ENCODE measurements at places on chromosomes 2 and 18.

GRCh38 chr2:171334171-171334570 lies 99.6 kb downstream of the METTL8 start:
- no peak for DNase-seq

GRCh38 chr2:179677077-179677688 lies 184.2 kb downstream of the ZNF385B start:
- DNase-seq, result peak; percentile 65

- no peak for DNase-seq
Observed at GRCh38 chr18:4351005-4351404, 104.1 kb downstream of the DLGAP1 start.

- no peak for DNase-seq
Observed at GRCh38 chr2:33762636-33763035, 163.5 kb upstream of the FAM98A start.

GRCh38 chr2:124708661-124709060 lies 683.6 kb downstream of the CNTNAP5 start:
- DNase-seq, result no peak

GRCh38 chr2:69191634-69192033 lies 178.7 kb downstream of the ANTXR1 start:
- DNase-seq, result no peak

DNA sequence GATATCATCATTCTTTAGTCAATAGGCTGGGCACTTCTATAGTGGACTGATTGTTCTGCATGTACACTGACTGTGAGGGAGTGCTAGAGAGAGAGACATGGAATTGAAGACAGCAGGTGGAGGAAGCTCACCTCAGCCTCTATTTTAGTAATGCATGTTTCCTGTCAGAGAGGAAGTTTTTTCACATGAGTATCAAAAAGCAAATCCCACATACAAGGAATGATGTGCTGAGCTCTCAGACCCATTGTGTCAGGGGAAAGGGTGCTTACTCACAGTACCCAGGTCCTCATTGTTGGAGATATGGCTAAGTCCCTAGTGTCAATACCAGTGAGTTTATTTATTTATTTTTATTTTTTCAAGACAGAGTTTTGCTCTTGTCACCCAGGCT lies 9.9 kb upstream of the CDK15 start:
- no peak for DNase-seq

DNA sequence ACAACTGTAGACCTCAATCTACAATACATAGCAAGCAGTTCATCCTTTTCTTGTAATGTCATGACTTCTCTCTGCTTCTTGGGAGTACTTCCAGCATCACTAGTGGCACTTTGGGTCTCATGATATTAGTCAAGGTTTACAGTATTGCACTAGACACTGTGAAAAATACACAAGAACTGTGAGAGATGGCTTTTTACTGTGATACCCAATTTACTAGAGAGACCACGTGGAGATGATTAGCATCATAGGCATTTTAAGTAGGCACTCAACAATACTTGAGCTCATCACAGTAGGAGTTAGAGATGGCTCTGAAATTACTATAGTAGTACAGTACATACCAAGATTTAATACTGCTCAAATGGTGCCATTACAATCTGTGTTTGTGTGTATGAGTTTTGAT lies 112.8 kb upstream of the EML6 start:
- no peak for DNase-seq

DNA sequence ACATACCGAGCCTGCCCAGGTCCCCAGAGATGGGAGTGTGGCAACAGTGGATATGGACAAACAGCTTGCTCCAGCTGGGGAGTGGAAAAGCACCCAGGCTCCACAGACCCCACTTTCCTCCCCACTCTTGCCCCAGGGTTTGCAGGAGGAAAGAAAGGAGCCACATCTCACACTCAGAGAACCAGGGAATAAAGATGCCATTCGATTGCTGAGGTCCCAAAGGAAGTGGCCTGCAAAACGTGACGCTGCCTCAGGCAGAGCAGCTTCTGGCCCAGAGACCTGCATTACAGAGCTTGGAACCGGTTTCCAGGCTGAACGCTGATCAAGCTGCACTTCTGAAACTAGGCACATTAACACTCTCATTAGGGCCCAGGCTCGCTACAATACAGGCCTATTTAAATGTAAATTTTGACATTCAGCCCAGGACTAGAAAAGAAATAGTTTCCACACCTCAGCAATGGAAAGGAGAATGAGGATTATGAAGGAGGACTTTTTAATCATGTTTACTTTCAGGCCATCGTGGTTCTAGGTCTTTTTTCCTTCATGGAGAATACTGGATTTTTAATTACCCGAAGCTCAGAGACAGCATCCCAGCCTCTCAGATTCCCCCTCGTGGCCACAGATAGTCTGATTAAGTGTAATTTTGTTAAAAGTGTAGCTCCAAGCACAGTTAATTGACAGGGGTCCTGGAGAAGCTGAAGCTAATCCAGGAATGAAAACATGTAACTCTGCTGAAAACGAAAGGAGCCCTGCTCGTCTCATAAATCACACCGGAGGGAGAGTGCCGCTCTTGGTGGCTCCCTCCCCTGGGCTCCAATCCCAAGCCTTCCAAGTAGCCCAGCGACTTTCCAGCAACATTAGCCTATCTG lies 221.3 kb upstream of the RAB6C start:
- no peak for DNase-seq

- DNase-seq, result peak; percentile 29
Observed at GRCh38 chr2:20135631-20136050, 84.2 kb upstream of the LAPTM4A start.

- no peak for DNase-seq
Observed at GRCh38 chr2:113129519-113130078, 2.2 kb downstream of the IL1RN start.

Measured in muscle of back (tissue), 13 donors.